ENCODE measurements at places on chromosomes 12 and 14.

DNA sequence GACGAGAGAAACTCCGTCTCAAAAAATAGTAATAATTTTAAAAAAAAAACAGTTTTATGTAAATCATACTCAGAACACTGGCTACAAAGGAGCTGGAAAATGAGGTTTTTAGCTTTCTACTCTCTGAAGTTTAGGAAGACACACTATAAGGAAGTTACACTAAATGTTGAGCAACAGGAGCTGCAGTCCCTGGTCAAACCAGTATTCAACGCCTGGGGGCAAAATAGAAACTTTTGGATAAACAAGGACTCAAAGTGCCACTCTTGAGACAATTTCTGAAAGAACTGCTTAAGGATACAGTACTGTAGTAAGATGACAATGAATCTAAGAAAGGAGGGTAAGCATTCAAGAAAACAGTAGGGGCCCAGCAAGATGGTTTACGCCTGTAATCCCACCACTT lies 29.3 kb downstream of the ACTR6 start:
- no peak for DNase-seq

DNA sequence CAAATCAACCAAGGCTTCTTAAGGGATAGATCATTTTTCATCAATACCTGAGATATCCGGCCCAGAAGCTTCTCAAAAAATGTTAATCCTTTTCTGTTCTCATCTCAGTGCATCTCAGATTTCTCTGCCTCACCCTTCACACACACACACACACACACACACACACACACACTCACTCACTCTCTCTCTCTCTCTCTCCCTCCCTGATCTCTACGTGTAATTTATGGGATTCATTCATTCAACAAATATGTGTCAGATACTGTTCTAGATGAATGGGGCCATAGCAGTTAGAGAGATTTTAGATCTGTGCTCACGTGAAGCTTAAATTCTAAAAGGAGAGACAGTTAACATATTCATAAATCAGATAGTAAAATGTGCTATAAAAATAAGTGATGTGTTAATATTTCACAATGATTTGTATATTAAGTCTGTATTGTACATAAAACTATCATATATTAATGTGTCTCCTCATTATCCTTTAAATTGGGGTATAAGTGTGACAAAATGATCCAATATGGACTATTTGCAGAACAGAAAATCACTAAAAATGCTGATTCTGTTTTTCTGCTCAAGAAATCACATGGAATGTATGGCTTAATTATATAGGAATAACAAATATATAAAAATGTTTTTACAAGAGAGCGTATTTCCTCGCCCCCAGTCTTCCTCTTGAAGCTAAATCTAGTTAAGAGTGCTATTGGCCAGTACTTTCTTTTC lies 7.3 kb upstream of the FRMD6 start:
- DNase-seq = no peak

DNA sequence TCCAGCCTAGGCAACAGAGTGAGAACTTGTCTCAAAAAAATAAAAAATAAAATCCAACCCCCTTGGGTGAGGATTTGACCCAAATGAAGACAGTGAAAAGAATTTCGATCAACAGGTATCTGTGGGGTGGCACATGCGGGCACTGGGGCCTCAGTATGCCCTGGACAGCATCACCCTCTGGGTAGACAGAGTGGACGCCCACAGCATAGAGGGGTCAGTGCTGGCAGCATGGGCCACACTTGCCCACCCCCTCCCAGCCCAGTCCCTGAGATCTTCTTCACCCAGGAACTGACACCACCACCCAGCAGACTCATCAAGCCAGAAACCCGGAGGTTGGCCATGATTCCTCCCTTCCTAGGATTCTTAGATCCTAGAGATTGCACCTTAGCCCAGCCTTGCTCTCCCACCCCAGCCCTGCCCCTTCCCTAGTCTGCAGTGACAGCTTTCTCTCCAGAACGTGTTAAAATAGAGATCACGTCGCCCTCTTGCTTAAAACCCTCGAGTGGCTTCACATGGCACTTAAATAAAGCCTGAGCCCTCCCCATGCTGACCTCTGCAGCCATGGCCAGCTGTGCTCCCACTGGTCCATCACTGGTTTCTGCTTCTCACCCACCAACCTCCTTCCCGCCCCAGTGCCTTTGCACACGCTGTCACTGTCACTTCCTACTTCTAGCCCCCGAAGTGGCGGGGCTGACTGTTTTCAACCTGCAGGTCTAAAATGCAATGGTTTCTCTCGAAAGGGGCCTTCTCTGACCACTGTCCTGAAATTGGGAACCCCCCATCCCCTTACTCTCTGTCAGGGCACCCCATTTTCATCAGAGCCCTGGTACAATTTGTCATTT lies 26.2 kb upstream of the DYNC1H1 start:
- no peak for DNase-seq

- DNase-seq = no peak
These were observed 31.2 kb downstream of the FBXO21 start for GRCh38 chr12:117158911-117159553.

DNA sequence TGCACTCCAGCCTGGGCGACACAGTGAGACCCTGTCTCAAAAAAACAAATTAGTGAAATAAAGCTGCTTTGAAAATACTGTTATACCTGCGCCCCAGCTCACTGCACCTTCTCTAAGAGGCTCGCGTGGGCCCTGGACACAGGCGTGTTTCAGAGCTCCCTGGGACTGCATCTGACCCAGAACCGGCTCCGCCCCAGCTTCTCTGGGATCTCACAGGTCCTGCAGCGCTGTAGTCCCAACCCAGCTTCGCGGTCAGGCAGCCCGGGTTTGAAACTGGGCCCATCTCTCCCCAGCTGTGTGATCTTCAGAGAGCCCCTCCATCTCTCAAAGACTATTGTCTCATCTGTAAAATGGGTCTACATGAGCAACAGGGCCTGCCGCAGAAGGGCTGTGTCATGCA lies 7.5 kb downstream of the RIMBP2 start:
- DNase-seq = no peak

DNA sequence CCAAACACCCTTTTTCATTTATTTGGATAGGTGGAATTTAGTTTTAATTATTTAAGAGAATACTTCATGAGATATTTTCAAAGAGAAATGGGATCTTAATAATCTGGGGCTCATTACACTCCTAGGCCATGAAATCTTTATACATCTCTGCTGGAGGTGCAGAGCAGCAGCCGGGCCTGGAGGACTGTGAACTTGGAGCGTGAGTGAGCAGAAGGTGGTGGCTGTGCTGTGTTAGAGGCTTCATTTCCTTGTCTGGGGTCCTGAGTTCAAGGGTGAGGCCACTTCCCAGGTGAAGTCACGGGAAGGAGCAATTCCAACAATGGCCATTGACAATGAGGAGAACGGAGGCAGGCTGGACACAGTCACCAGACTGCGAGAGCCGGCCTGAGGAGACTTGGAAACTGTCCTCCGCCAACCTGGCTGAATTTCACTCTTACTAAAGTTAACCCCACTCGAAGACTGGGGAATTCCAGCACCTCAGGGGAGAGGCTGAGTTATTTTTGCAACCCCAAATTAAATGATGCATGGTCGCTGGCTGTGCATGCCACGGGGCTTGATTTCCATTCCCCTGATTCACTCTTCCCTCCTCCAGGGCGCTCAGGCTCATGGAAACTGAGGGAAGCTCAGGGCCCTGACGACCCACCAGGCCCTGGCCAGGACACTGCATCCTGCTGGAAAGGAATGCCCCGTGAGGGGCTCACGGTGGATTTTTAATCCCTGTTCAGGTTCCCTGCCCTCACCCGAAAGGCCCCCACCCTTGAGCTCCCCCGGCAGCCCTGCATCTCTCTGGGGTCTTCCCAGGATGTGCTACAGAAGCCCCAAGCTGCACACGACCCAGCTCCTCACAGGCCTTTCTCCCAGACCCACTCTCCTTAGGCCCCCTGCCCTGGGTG lies 22.6 kb upstream of the TRAF3 start:
- DNase-seq = no peak

DNA sequence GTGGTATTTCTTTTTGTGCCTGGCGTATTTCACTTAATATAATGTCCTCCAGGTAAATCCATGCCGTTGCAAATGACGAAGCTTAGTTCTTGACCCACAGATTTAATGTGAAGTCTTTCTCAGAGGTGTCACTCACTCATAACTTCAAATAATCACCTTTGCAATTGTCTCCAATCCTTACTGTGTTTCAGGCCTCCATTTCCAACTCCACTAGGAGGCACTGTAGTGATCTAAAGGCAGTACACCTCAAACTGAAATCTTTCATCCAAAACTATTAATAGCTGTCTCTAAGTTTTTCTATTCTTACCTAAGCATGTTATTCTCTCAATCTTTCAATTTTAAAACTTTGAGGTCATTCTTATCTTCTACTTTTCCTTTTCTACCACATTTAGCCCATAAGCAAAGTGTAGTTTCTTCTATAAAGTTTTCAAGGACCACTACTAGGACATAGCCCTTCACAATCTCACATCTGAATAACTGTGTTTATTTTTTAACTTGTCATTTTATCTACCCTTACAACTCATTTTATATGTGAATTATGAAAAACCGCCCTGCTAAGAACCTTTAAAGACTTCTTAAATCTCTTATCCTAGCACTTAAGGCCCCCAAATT lies 25.5 kb upstream of the FBXO34 start:
- DNase-seq = peak; percentile 38

DNA sequence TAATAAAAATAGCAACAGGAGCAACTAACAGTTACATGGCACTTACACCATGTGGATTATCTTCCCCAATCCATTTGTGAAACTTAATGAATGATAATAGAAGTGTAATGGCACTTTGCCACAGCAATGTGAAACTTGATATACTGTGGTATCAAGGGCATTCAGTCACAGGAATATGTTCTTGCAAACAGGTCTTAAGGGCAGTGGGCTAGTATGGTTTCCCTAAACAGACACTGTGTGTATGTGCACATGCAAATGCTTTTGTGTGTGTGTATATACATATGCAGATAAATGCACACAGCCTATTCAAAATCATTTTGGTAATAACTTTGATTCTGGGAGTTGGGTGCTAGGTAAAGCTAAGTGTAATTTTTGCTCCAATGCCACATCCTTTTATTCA lies 26.2 kb upstream of the ARHGAP5 start:
- no peak for DNase-seq

- no peak for DNase-seq
These were observed 912.0 kb downstream of the GALC start for GRCh38 chr14:87081004-87081403.

DNA sequence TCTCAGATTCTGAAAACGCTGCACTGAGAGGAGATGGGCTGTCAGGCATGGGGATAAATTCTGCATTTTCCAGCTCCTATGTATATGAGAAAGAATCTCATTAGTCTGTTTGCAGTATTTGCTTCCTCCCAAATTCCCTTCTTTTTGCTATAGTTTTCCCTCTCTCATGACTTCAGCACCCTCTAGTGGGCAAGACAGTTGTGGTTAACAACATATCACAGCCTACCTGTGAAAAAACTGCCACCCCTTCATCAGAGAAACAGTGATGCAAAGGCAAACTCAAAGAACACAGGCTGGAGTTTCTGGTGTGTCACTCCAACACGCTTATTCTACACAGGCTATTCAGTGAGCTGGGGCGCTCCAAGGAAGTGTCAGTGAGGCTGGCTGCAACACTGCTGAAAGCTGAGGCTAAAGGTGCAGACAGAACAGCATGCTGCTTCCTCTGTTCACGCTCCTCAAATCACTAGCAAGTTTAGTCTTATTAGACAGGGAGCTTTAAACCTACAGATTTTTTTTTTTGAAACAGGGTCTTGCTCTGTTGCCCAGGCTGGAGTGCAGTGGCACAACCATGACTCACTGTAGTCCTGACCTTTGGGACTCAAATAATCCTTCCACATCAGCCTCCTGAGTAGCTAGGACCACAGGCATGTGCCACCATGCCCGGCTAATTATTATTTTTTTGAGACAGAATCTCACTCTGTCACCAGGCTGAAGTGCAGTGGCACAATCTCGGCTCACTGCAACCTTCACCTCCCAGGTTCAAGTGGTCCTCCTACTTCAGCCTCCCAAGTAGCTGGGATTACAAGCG lies 19.3 kb downstream of the ZC2HC1C start:
- DNase-seq = peak; percentile 87

GRCh38 chr12:111271674-111272418 lies 97.0 kb downstream of the PHETA1 start:
- DNase-seq = no peak

DNA sequence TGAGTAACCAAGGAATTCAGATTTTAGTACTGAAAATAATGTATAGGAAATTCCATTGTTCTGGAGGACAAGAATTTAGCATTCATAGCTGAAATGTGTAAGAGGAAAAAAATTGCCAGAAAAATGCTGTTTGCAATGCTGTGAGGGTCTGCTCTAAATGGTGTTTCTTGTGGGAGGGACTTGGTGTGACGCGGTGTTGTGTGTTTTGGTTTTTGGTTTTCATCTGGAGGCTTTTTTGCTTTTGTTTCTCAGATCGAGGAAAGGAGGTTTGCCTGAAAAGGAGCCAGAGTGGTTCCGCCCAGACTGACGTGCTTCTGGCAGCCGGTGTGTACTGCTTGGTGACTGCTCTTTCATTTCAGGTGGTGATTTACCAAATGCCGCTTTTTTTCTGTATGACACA lies 211.8 kb upstream of the HMGA2 start:
- no peak for DNase-seq

- DNase-seq = peak; percentile 67
These were observed 5.6 kb upstream of the NPAS3 start for GRCh38 chr14:32932914-32933628.

GRCh38 chr12:57905812-57906475 lies 35.4 kb upstream of the ATP23 start:
- no peak for DNase-seq

DNA sequence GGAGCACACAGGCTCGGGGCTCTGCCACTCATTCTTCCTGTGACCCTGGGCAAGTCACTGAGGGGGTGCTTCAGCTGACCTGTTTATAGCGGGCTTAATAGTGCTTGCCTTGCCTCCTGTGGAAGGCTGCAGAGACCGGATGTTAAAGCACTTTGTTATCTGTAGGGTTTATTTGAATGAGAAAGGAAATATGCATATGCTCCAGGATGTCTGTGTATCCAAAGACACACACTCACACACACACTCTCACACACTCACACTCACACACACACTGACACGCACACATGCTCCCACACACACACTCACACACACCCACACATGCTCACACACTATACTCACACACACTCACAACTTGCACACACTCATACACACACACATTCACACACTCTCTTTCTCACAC lies 56.1 kb upstream of the DDX11 start:
- no peak for DNase-seq

- peak; percentile 29 for DNase-seq
These were observed 208.2 kb upstream of the FOXN3 start for GRCh38 chr14:89625244-89625713.

DNA sequence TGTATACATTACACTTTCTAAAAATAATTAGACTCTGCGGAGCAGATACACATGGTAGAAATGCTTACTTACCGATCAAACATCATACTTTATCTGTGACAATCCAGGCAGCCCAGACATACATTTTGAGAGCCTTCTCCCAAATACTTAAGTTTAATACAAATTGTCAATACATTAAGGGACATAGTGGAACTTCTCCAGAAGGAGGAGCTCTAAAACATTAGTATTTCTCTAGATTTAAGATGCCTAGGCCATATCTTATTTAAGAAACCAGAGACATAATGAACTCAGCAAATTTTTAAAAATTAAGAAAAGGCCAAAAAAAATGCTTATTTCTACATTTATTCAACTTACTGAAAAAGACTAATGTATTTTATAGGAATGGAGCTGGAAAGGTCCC lies 16.1 kb downstream of the ACSM4 start:
- no peak for DNase-seq
